GM23338 (cell line): ENCODE measurements at places on chromosomes 11 and 22. TPM values are rescaled to one million over a fixed set of nuclear protein-coding genes. Genes with fewer than 3 reads are reported as not detected.

DNA sequence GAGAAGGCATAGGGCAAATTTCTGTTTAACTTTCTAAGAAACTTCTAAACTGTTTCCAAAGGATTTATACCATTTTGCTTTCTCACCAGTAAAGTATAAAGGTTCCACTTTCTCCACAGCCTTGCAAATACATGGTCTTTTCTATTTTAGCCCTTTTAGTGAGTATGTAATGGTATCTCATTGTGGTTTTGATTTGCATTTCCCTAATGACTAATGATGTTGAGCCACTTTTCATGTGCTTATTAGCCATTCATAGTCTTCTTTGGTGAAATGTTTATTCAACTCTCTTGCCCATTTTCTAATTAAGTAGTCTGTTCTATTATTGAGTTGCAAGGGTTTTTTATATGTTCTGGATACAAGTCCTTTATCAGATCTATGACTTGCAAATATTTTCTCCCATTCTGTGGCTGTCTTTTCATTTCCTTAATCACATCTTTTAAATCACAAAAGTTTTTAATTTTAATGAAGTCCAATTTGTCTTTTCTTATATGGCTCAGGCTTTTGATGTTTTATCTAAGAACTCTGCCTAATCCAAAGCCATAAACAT lies 83.8 kb upstream of the KCNQ1OT1 start:
- no peak for DNase-seq

GRCh38 chr22:19874307-19875060 lies 19.8 kb upstream of the GNB1L start:
- peak; percentile 34 for DNase-seq

Gene MS4A12
- 0.21 TPM in 1 of 2 replicates, not detected in the other for total RNA-seq

Gene NAALADL1
- total RNA-seq = 11.0 and 13.7 TPM in 2 replicates

Gene CYTH4
- total RNA-seq = not detected in 2 replicates

Gene CASP5
- not detected in 2 replicates for total RNA-seq
